ENCODE measurements at places on chromosomes 12 and 14. TPM values are rescaled to one million over a fixed set of nuclear protein-coding genes. Genes with fewer than 3 reads are reported as not detected.

The MMP17 gene
- total RNA-seq: not detected

The SERPINA10 gene
- total RNA-seq: not detected

The ZNF384 gene
- 91.5 TPM for total RNA-seq

The IPO8 gene
- 44.4 TPM for total RNA-seq

The DACT1 gene
- 4.3 TPM for total RNA-seq

The TAS2R9 gene
- total RNA-seq: not detected
